ENCODE measurements at places on chromosomes 16 and 17. TPM values are rescaled to one million over a fixed set of nuclear protein-coding genes. Genes with fewer than 3 reads are reported as not detected.

Gene HSD17B1
- 1.6 TPM for total RNA-seq

Gene NTN3
- 0.35 TPM for total RNA-seq

Gene RPRML
- total RNA-seq: not detected

Gene CLEC19A
- total RNA-seq: not detected

GRCh38 chr17:48615047-48615962, at the start of gene HOXB8:
TSS of gene HOXB8 (minus strand) at chr17:48615292. CDS start at chr17:48614704, 588 bp downstream.
- DNase-seq: no peak

DNA sequence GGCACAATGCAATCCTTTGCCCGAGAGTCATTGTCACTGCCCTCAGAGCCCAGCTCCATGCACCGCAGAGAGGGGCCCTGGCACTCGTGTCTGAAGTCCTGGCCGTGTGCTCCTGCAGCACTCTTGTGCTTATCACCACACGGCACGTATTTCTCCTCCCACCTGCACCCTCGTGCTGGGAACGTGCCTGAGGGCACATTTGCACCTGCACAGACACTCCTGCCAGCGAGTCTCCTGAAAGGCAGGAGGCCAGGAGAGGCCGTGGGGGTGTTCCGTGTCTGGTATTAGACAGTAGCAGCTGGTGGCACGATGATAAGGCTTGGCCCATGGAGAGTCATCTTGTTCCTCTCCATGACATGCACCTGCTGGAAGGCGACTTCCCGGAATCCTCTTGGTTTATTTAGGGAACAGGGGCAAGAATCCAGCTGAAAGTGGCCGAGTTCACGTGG, 3.4 kb upstream of the ACSF3 start:
- no peak for DNase-seq

GRCh38 chr16:83176802-83177201, 550.0 kb downstream of the CDH13 start:
- DNase-seq: no peak

DNA sequence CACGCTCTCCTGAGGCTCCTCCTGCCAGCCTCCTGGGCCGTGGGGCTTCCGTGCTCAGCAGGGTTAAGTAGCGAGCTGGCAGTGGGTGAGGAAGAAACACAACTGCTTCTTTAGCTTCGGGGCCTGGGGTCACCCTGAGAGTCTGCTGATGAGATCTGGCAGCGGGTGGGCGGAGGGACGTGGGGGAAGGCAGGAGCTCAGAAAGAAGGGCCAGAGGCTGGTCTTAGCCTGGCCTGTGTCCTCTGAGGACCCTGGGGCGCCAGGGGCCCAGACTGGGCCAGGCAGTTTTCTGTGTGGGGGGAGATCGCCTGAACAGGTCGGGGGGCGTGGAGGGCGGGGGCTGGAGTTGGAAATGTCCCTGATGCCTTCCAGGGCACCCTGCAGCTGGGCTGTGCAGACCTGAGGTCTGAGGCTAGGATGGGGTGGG, 97.8 kb upstream of the GSE1 start:
- DNase-seq: no peak
